ENCODE measurements at places on chromosomes 5 and 9.
A peak's percentile ranks its signal among the peaks of the same experiment; 100 is the strongest.

- DNase-seq, result no peak
These were observed 1.7 kb upstream of the TENT4A start for GRCh38 chr5:6711409-6712141.

DNA sequence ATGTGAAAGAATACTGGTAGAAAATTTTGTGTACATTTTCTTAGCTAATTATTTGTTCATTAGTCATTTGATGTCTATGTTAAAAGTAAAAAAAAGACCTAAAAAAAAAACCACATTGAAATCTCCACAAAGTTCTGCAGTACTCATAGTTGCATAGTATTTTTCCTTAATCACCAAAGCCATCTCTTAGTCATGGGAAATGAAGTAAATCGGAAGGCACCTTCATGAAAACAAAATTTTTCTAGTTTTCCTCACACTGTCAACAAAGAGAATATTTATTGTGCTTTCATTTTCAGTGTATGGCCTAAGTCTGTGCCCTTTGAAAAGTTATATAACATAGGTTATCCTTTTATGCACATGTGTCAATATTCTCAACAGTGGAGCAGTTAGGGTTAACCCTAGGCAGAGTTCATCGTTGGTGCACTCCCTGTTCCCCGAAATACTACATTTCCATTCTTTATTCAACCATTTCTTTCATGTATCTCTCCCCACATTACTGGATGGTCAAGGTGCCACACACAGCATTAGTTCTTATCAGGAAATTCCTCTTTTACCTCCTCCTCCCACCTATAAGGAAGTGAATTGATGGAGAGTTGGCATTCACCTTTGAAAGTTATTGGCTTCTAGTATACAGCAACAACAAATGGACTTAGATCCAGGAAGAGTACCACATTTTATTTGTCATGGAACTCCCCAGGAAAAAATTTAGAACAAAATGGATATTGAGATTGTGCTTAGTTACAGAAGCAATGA, 93.1 kb downstream of the NUDT12 start:
- DNase-seq, result no peak

GRCh38 chr9:110942522-110942921, 95.7 kb downstream of the LPAR1 start:
- DNase-seq, result no peak

- DNase-seq, result no peak
These were observed 67.3 kb downstream of the PARP8 start for GRCh38 chr5:50733741-50734140.

GRCh38 chr5:148352696-148353095, 17.3 kb downstream of the SPINK9 start:
- no peak for DNase-seq

DNA sequence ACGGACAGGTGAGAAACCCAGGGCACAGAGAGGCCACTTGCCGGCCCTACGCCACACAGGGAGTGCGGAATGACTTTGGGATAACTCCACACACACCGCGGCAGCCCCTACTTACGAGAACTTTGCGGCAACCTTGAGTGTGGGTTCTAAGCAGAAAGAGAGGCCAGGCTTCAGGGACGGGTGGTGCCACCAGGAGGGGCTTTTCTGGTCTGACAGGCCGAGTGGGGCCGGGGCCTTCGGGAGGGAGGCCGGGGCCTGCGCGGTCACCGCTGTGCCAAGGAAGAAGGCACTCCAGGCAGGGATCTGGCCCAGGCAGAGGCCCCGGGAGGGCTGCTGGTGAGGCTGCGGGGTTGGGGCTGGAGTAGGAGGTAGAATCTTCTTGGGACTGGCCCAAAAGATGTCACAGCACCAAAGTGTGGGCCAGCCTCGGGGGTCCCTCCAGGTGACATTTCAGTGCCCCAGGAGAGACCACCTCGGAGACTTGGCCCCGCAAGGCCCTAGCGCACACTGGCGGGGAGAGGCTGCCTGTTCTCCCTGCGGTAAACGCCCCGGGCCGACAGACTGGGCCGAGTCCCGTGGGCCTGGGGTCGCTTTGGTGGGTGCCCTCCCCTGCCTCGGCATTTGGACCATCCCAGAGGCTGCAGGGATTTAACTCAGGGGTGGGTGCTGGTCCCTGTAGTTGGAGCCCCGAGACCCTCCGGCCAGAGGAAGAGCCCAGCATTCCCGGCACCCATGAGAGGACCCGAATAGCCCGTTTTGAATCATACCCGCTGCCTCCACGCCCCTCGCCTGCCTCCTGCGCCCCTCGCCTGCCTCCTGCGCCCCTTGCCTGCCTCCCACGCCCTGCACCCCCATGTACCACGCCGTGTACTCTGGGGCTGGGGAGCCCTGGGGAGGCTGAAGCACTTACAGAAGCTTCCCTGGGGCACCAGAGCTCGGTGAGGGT, 9.0 kb upstream of the RNU6ATAC start:
- no peak for DNase-seq

- DNase-seq, result no peak
These were observed 115.4 kb downstream of the ZNF608 start for GRCh38 chr5:124630767-124631704.

DNA sequence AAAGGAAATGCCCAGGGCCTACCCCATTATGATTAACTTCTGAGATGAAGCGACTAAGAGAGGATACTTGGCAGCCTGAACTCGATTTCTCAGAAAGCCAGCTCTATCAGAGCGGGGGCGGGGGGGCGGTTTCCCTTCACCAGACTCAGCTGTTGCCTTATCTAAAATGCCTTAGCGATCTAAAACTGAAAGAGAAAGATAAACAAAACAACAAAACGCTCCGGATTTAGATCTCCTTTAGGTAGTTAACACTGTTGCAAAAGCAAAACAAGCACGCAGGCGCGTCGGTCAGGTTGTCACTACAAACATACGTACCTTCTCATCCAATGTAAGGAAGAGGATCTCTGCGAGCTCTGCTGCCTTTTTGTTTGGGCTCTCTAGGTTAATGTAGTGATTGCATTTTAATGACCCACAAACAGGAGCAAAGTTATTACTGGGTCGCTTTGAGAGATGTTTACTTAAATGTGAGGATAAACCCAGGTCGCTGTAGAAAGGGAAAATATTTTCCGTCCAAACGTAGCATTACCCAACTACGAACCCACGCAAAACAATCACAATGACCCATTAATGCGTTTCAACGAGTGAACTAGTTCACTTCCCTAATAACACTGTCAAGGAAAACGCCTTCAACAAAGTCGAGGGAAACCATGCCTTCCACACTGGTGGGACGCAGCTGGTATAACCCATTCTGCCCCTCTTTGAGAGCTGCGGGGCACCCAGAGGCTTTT, 982 bp downstream of the EPB41L4A start:
- DNase-seq, result peak; percentile 47

DNA sequence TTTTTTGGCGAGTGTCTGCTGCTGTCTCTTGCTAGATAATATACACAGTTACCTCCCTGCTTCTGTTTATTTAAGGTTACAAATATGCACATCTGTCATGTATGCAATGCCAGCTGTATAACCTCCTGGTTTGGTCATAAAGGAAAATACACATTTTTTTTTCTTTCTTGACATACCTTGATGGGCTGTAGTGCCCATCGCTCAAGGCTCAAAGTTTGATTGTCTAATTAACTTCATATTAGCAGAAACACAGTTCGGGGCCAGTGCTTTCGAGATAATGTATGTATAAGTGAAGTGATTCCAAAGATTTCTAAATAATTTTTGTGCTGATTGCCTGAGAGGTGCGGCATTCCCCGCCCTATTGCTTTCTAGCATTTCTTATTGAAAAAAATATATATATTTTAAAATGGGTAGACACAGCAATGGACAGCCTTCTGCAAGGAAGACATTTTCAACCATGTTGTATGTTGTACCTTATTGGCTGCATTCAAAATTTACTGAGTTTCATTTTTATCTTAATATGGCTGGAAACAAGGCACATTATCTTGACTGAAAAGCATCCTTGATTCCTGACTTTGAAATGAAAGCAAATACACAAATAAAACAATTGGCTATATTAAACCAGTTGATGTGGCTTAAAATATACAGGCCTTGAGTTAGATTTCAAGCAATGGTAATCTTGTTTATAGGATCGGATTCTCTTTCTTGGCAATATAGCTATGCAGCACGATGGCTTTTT, 206.2 kb downstream of the MEF2C start:
- no peak for DNase-seq

DNA sequence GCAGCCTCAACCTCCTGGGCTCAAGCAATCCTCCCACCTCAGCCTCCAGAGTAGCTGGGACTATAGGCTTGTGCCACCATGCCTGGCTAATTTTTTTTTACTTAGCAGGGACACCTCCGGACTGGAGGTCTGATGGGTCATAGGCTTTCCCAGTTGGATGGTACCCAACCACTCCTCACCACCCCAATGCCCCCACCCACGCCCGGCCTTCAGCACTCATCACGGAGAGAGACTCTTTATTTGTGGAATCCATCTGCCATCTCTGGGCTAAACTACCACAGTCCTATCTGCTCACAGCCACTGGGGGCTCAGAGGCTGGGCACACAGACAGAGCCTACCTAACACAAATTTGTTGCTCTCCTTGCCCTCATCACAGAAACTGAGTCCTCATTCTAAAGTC, 58.3 kb upstream of the STXBP1 start:
- no peak for DNase-seq

DNA sequence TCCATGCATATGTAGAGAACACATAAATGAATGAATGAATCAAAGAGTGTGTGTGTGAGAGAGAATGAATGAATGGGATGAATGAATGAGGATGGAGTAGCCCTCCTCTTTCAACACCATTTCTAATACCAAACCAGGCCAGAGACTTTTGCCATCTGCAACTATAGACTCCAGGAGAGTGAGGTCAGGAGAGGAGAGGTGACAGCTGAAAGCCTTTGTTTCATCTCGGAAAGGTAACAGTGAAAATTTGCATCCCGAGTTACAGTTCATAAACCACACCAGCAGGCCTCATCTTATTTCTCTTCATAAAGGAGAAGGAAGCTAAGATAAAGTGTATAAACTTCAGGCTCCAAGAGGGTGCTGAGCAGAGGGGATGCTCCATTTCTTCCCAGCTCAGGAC, 255.3 kb upstream of the KLF4 start:
- no peak for DNase-seq

Data from stimulated activated CD4-positive, alpha-beta T cell treated with anti-CD3 and anti-CD28 coated beads, Interleukin-4, amount 100 ng/mL, for 1 hour (primary cell).